Stimulated activated CD8-positive, alpha-beta memory T cell treated with anti-CD3 and anti-CD28 coated beads, Interleukin-4, amount 100 ng/mL, for 1 hour (primary cell): ENCODE measurements at places on chromosomes 3 and 15.

DNA sequence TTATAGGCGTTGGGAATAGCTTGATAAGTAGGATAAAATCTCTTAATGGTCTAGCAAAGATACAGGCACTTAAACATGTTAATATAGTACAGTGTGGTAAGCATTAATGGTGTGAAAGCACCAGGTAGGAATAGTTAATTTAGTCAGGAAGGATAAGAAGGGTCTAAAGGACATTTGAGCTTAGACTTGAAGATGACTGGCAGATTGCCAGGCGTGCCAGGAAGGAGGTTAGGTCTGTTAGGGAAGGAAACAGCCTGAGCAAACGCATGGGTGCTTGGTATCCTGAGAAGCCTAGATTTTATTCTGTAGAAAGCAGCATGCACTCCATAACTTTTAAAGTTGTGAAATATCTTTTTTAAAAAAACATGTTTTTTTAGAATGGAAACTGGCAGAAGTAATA is 17.7 kb downstream of the SEC62 start:
- DNase-seq: no peak

GRCh38 chr3:153830552-153830951 is 290.6 kb upstream of the ARHGEF26 start:
- no peak for DNase-seq

GRCh38 chr3:53198996-53199395 is 38.0 kb downstream of the PRKCD start:
- DNase-seq: no peak

DNA sequence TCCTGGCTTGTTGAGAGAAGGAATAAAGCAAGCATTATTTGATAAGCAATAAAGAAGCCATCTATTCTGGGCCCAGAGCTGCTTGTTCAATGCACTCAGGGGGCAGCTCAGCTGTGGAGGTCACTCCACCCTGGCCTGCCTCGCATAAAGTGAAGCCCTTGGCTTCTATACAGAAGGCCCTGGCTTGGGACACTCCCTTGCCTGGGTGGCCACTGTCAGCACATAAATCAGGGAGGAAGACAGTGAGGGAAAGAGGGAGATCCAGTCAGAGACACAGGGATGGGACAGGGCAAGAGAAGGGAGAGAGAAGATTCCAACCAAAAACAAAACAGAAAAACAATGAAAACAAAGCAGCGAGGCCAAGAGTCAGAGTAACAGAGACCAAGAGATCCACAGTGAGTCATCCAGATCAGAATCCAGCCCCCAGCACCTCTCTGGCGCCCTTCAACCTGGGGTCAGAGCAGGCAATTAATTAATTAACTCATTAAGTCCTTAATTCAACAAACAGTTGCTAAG is 11.8 kb downstream of the INSYN1 start:
- DNase-seq: no peak

DNA sequence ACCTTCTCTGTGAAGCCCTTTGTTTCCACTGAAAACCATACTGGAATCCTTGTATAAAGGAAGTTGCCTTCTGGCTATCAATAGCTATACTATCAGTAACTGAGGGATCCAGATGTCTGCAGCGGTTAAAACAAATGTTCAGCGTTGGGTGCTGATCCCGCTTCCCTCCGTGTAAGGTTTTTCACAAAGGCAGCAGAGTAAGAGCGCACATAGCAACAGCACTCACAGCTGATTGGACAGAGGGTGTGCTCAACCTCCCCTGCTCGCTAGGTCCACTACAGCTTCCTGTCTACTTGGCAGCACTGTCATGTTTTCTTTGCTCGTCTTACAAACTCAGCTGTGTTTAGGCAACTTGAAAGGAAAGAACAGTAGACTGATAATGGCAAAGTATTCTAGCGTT is 27.3 kb downstream of the ATOSA start:
- DNase-seq: no peak
